GM12878 (cell line): ENCODE measurements at places on chromosomes 1 and 21. TPM values are rescaled to one million over a fixed set of nuclear protein-coding genes. Genes with fewer than 3 reads are reported as not detected.

GRCh38 chr21:44874240-44874496 lies 678 bp upstream of the PTTG1IP start:
- peak overlapping the region; percentile 77 for H3K4me3 ChIP-seq
- peaks cover 20% of the 10 kb centered on the region for H3K4me1 ChIP-seq
- no peak for DNase-seq
- no peaks in the 10 kb centered on the region for H3K36me3 ChIP-seq
- peak overlapping the region; percentile 67 for H3K27ac ChIP-seq
- H3K27me3 ChIP-seq = no peaks in the 10 kb centered on the region

- no peaks in the 10 kb centered on the region for H3K4me1 ChIP-seq
- H3K27ac ChIP-seq = no peak overlapping the region
- no peaks in the 10 kb centered on the region for H3K27me3 ChIP-seq
- H3K4me3 ChIP-seq = no peak overlapping the region
- DNase-seq = no peak
These were observed 470.4 kb upstream of the USP24 start for GRCh38 chr1:55685560-55685959.

DNA sequence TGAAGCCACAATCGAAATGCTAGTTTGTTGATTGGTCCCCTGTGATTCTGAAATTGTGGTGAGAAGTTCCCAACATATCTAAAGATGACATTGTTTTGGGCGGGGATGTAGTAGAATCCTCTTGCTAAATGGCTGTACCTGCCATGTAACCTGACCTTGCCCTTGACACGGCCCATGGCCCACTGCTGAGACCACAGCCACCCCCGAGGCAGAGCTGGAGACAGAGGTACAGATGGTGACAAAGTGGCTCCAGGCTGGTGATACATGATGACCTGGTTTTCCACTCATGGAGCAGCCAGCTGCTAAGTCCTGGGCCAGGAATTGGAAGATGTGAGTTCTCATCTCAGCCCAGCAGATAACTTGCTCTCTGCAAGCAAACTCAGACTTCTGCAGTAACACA lies 226.5 kb downstream of the FOXD2 start:
- no peak overlapping the region for H3K27ac ChIP-seq
- no peak for DNase-seq
- no peaks in the 10 kb centered on the region for H3K36me3 ChIP-seq

GRCh38 chr1:8015809-8016165 lies 10.3 kb downstream of the ERRFI1 start:
- H3K27me3 ChIP-seq = no peaks in the 10 kb centered on the region
- no peaks in the 10 kb centered on the region for H3K4me1 ChIP-seq
- H3K27ac ChIP-seq = no peak overlapping the region
- H3K36me3 ChIP-seq = no peaks in the 10 kb centered on the region; the same call in 1 of the 2 replicates

- peaks cover 59% of the 10 kb centered on the region for H3K4me1 ChIP-seq
- H3K4me3 ChIP-seq = no peak overlapping the region
- H3K27me3 ChIP-seq = no peaks in the 10 kb centered on the region
- H3K36me3 ChIP-seq = peaks cover 8% of the 10 kb centered on the region
- H3K27ac ChIP-seq = no peak overlapping the region
These were observed 2.6 kb downstream of the SH3BGRL3 start for GRCh38 chr1:26282401-26282918.

DNA sequence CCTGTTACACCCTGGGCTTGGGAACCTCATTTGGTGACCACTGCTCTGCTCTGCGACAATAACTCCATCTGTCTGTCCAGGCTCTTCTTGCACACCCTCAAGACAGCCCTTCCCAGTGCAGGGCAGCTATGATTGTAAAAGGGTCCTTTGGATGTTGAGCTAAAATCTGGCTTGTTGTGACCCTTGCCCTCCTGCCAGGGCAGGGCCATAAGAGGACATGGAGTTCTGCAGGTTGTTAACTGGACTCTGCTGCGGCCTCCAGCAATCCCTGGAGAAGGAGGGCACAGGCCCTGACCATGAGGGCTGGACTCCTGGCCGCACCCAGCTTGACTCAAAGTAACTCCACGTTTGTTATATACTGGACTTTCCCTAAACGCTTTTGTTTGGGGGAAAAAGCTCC lies 41.2 kb downstream of the DHCR24 start:
- no peaks in the 10 kb centered on the region for H3K4me1 ChIP-seq
- H3K27me3 ChIP-seq = no peaks in the 10 kb centered on the region
- H3K4me3 ChIP-seq = no peak overlapping the region
- no peak for DNase-seq

The FMOD gene
- total RNA-seq = 0.19 and 0.26 TPM in 2 replicates

The OR2T2 gene
- 3.8 and 4.4 TPM in 2 replicates for total RNA-seq

DNA sequence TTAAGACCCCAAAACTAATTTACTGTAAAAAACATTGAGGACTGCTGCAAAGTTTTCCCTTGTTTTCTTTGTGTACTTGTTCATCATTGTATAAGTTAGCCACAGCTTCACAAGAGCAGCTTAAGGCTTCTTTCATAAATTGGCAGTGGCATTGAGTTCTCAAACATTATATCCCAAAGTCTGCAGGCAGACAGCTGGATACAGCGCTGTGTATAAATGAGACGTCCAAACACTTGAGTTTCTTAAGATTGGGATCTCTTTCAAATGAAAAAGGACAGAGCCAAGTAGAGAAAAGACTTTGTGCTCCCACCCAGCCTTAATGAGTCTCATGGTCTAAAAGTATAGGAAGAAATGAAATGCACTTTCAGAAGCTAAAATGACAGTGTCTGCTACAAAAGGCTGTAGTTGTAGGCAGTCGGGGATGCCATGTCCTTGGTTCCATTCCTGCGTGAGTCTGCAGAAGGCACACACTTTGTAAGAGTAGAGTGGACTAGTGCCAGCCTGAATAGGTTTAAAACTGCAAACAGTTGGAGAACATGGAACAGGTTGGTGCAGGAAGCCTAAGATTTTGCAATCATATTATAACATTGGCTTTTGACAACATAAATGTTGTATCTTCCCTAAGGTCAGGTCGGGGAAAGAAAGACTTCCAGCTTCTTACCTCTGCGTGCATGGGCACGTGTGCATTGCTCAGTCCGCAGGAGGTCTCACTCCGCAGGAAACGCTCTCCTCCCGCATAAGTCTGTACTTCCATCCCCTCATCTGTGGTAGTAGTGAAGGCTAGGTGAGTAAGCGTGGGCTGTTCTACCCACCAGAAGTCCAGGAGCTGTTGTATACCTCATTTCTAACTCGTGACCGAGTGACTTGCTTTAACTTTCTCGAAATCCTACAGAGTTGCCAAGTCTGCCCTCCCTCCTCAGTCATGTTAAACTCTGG lies 94.4 kb downstream of the CD247 start:
- no peak for DNase-seq
- H3K27ac ChIP-seq = no peak overlapping the region
- no peaks in the 10 kb centered on the region for H3K4me1 ChIP-seq

DNA sequence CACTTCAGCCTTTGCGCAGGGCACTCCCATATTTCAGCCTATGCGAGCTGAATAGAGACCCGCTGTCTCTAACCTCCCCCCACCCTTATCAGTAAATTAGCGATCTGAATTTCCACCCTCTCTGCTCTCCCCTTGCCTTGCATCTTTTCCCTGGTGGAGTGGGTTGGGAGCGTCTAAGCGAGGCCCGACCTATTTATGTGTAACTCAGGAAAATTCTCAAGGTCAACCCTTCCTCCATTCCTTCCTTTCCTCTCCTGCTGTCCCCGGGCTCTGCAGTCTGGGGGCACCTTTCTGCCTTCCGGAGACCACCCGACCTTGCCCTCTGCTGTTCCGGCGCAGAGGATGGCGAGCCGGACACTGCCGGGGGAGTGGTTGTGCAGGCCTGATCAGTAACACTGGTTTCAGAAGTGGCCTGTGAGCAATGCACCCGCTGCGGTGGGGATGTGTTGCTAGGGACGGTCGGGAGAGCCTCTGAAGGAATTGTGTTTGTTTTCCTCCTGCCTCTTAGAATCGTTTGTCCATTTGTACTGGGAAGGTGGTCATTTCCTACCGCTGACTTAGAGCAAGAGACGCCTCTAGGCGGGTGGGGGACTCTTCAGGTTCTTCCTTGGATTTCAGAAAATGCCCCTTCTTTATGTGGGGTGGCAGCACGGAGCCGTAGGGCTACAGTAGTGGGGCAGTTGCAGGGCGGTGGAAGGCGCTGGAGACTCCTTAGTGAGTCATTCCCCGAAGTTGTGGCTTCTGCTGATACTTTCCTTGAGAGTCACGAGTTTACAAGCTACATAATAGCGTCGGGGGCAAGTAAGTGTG lies 513 bp downstream of the MGST3 start:
- H3K27me3 ChIP-seq = no peaks in the 10 kb centered on the region
- H3K4me1 ChIP-seq = peaks cover 20% of the 10 kb centered on the region
- no peaks in the 10 kb centered on the region for H3K36me3 ChIP-seq
- no peak for DNase-seq
- peak overlapping the region; percentile 87 for H3K4me3 ChIP-seq
- no peak overlapping the region; the same call in none of the 2 replicates for H3K27ac ChIP-seq

The SPATC1L gene
- total RNA-seq = 9.5 and 11.2 TPM in 2 replicates

DNA sequence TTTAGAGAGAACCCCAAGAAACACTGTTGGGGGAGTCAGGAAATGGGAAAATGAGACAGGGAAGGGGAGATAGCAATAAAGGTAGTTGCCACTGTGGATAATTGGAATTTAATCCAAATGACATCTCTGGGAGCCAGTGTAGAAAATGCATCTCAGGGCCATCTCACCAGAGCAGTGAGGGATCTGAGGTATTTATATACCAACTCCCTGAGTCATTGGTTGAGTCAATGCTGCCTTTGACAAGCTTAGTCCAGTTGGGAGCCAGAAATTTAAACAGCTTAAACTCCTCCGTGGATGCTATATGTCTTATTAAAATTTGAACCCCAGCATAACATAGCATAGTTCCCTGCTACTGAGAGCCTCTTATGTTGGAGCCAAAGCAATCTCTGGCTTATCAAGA lies 140.3 kb downstream of the SLC30A10 start:
- H3K36me3 ChIP-seq = no peaks in the 10 kb centered on the region
- no peak for DNase-seq
- no peaks in the 10 kb centered on the region for H3K4me1 ChIP-seq

- no peaks in the 10 kb centered on the region for H3K27me3 ChIP-seq
- H3K4me3 ChIP-seq = no peak overlapping the region
- DNase-seq = no peak
- no peak overlapping the region for H3K27ac ChIP-seq
- no peaks in the 10 kb centered on the region for H3K36me3 ChIP-seq
These were observed 290.4 kb downstream of the GRIK1 start for GRCh38 chr21:29649406-29649814.

DNA sequence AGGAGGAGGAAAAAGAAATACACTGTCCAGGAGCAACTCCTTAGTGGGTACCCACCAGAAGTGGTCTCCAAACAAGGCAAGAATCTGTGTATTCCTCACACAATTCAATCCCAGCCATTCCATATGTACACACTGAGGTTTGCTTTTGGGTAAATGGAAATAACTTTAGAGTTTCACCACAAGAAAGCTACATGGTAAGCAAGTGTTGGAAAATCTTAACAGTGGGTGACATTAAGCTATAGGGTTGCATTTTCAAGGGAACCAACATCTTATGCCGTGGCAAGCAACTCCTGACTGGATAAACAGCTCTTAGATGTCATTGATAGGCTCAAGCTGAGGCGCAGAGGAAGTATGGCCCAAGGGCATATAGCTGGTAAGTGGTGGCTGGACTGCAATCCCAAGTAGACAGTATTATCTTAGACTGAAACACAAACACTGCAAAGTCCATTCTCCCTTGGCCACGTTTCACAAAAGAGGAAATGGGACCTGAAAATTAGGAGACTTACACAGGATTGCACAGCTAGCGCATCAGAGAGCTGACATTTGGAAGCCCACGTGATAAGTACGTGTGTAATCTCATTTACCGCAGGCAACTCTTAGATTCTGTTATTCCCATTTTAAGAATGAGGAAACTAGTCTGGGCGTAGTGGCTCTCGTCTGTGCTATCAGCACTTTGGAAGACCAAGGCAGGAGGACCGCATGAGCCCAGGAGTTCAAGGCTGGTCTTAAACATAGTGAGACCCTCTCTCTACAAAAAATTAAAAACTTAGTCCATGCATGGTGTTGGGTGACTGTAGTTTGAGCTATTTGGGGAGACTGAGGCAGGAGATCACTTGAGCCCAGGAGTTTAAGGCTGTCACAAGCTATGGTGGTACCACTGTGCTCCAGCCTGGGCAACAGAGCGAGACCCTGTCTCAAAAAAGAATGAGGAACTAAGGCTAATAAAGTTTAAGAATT lies 4.0 kb upstream of the BRWD1 start:
- H3K4me1 ChIP-seq = no peaks in the 10 kb centered on the region; the same call in 1 of the 2 replicates
- no peak overlapping the region for H3K27ac ChIP-seq
- H3K27me3 ChIP-seq = no peaks in the 10 kb centered on the region

GRCh38 chr1:226098870-226099835 lies 36.6 kb downstream of the H3-3A start:
- no peaks in the 10 kb centered on the region for H3K27me3 ChIP-seq
- H3K4me1 ChIP-seq = peaks cover 10% of the 10 kb centered on the region; the same call in 1 of the 2 replicates
- H3K4me3 ChIP-seq = no peak overlapping the region
- no peak for DNase-seq
- H3K27ac ChIP-seq = no peak overlapping the region

DNA sequence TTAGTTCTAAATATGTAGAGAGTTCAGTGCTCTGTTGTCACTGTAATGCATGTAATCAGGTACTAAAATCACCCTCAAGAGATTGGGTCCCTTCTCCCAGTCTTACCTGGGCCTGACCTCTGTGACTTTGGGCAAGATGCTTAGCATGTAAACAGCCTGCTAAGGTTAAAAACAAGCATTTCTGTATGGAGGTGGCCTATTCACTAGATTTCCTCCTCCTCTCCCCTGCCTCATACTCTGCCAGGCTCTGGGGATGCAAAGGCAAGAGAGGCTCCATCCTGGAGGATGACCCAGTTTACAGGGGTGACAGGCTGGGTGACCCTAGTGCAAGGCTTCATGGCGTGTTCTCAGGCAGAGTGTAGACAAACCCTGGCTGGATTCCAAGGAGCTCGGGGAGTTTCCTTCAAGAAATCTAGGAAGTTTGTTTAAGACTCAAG lies 28.8 kb downstream of the VANGL2 start:
- no peaks in the 10 kb centered on the region for H3K27me3 ChIP-seq
- DNase-seq = peak; percentile 51
- no peak overlapping the region for H3K4me3 ChIP-seq
- peak overlapping the region; percentile 100 for H3K27ac ChIP-seq
- no peaks in the 10 kb centered on the region for H3K36me3 ChIP-seq

- no peak overlapping the region for H3K4me3 ChIP-seq
- H3K36me3 ChIP-seq = peaks cover 7% of the 10 kb centered on the region; the same call in 1 of the 2 replicates
- H3K27me3 ChIP-seq = no peaks in the 10 kb centered on the region
- no peak overlapping the region for H3K27ac ChIP-seq
These were observed 163.6 kb upstream of the HP1BP3 start for GRCh38 chr1:20950679-20951078.

DNA sequence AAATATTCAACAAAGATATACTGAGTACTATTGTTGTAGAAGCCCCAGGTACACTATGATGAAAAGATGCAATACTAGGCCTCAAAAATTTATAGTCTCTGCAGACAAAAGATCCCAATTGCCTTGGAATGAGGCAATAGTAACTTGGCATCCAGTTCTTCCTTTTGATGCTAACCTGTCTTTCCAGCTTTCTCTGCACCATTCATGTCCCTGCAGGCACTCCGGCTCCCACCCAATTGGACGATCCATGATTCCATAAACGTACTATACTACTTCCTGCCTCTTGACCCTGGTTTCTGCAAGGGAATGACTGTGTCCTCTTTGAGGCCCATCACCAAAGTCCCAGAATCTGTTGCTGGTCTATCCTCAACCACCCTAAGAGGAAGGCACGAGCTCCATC lies 8.0 kb upstream of the TAGLN2 start:
- H3K36me3 ChIP-seq = no peaks in the 10 kb centered on the region
- DNase-seq = no peak
- 0 out of 2 replicates have a peak, but pooled peaks cover 2% of the 10 kb centered on the region for H3K27me3 ChIP-seq
- no peak overlapping the region for H3K4me3 ChIP-seq
- no peak overlapping the region for H3K27ac ChIP-seq
- H3K4me1 ChIP-seq = peaks cover 22% of the 10 kb centered on the region

GRCh38 chr1:21531241-21531640 lies 22.0 kb downstream of the ALPL start:
- no peaks in the 10 kb centered on the region for H3K36me3 ChIP-seq
- H3K4me3 ChIP-seq = no peak overlapping the region
- no peaks in the 10 kb centered on the region for H3K4me1 ChIP-seq
- H3K27ac ChIP-seq = no peak overlapping the region
- no peak for DNase-seq
